Stimulated activated CD4-positive, alpha-beta T cell treated with anti-CD3 and anti-CD28 coated beads, Interleukin-1b, Interleukin-23, amount 100 ng/mL, for 24 hours (primary cell): ENCODE measurements at places on chromosomes 2 and 18.
A peak's percentile ranks its signal among the peaks of the same experiment; 100 is the strongest.

GRCh38 chr2:107772353-107772752, 54.3 kb upstream of the RGPD4 start:
- no peak for DNase-seq

DNA sequence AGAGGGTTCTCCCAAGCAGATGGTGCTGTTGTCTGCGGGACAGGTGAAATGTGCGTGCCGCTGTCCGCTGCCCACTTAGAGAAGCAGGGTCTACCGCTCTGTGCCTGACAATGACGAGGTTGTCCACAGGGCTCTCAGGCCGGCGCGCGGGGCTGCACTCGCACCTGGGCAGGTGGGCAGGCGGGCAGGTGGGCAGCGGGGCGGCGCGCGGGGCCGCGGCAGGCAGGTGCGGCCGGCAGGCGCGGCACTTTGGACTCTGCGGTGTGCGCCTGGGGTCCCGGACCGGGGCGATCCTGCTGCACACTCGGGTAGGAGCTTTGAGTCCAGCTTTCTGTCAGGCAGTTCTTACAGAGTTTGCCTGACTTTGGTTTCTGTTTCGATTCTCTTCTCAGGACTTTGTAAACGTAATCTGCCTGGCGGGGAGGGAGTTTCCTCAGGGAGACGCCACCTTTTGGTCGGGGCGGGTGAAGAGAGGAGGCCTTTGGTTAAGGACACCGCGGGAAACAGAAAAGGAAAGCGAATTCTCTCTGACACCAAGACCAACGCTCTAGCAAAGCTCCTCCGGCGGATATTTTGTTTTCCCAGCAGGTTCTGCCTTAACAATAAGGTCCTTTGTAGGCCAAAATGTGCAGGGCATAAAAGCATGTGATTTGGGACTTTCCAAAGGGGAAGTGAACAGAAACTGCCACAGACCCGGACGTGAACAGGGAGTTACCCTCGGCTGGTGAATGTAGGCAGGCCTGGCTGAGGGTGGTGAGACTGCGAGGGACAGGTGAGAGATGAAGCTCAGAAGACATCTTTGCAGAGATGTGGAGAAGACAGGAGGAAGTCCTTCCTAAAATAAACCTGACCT, at the start of gene IFIH1:
Gene IFIH1, minus strand, starts transcription at position 357 of the 853 bp plus-strand sequence. CDS start 377 bp downstream, outside the sequence.
- peak; percentile 49 for DNase-seq

DNA sequence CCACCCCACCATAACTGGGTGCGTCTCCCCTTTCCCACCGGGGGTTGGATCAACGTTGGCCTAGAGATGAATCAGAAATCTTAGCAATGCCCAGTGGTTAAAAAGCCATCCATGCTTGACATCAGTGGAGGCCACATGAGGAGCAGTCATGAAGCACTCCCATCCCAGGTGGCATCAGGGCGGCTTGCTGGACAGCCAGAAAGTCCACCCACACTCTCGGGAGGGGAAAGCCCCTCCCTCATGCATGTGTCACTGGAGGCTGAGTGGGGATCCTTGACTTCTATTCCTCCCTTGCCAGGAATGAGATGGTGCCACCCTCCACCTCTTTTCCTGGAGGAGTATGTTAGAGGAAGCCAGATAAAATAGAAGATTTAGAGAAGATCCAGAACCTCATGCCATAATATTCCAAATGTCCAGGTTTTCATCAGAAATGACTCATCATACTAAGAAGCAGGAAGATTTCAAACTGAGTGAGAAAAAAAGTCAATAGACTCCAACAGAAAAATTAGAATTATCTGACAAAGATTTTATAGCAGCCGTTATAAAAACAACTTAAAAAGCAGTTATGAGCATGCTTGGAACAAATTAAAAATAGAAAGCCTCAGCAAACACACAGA, 507.1 kb upstream of the ID2 start:
- DNase-seq = no peak

- no peak for DNase-seq
Observed at GRCh38 chr2:46134531-46135227, 162.5 kb upstream of the EPAS1 start.

- no peak for DNase-seq
Observed at GRCh38 chr18:5841518-5841917, 53.8 kb downstream of the TMEM200C start.

- DNase-seq = no peak
Observed at GRCh38 chr2:237603718-237604362, 13.3 kb upstream of the RAB17 start.

GRCh38 chr2:26235089-26235488, 9.3 kb downstream of the HADHA start:
- DNase-seq = no peak

DNA sequence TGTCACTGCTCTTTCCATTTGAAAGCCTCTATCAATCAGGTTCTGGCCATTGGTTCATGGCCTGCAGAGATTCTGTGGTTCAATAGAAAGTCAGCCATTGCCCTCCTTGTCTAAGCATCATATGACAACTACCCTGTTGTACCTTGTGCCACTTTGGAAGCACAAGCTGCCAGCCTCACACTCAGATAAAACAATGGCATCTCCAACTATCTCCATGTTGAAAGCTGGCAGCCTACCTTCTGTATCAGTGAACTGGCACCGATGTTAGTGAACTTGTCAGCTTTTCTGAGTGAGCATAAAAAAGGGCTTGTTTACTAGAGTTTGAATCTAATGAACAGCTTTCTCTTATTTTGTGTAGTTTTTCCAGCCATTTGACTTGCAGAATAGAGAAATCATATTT, 203.3 kb upstream of the SESTD1 start:
- DNase-seq = no peak

- no peak for DNase-seq
Observed at GRCh38 chr18:40608226-40608625, 1346.8 kb upstream of the PIK3C3 start.

DNA sequence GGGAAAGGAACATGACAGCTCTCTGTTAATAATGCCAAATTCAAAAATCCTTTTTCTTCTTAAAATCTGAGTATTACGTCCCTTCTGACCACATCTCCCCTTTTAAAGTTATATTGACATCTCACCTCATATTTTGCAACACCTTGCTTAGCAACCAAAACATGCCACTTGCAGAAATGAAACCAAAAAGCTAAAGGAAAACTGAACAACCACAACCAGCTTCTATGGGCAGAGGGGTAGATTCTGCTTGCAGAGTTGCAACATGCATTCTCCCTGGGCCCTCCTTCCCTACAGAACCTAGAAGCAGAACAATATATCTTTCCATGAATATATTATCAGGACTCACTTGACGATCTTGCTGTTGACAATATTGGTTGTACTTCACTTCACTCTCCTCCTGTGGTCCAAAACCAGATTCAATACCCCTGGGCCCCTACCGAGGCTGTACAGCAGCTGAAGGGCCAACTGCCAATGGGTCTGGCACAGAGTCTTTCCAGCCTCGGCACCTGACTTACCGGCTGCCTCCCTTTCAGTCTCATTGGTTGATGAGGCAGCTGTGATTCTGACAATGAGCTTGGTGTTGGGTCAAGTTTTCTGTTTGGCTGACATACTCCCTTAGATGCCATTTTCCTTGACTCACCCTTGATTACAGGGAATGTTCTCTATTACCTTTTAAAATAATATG, 616.6 kb downstream of the ZEB2 start:
- DNase-seq = no peak

GRCh38 chr2:195543902-195544894, 112.8 kb upstream of the SLC39A10 start:
- no peak for DNase-seq

- no peak for DNase-seq
Observed at GRCh38 chr18:39274535-39274934, 1708.9 kb upstream of the CELF4 start.

DNA sequence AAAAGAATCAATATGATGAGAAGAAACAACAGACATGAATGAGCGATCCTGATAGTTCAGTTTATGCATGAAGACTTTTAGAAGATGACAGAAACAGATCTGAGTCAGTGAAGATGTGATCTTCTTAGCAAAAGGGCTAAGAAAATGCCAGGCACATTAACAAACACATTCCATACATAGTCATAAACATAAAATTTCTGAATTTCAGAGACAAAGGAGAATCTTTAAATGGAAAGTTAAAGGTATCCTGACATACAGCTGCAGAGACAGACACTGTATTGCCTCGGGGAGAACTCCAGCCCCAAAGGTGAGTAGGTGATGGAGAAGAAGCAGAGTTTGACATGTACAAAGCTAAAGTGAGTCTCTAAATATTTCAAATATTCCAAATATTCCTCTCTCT, 40.6 kb upstream of the FN1 start:
- DNase-seq = no peak

- DNase-seq = no peak
Observed at GRCh38 chr2:70696142-70696541, 71.9 kb downstream of the ADD2 start.

DNA sequence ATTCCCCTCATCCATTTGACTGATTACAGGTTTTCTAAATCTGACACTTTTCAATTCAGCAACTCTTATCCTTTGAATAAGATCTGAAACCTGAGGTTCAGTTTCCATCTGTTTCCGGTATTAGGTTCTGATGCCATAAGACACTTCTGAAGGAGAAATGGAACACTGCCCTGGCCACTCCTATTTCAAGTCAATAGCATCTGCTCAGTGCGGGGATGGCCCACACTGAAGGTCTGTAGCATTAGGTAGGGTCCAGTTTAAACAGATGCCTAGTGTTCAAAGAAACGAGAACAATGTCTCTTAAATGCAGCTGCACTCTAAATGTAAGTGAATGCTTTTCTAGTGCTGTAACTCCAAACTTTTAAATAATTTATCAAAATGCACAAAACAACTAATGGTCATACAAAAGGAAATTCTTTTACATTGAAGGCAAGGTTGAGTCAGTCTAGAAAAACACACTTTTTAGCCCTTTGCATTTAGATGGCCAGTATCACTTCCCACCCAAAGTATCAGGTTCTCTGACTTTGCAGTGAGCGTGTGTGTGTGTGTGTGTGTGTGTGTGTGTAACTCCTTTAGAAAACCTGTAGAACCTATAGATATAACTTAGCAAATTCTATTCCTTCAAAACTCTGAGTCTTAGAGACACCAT, 78.2 kb downstream of the STK39 start:
- no peak for DNase-seq

- DNase-seq = no peak
Observed at GRCh38 chr2:12326449-12327190, 390.1 kb upstream of the TRIB2 start.

- DNase-seq = no peak
Observed at GRCh38 chr2:25491966-25492532, 150.3 kb upstream of the DNMT3A start.

GRCh38 chr2:162245061-162245460, 1.8 kb upstream of the FAP start:
- DNase-seq = no peak

- no peak for DNase-seq
Observed at GRCh38 chr2:201879996-201880395, 73.7 kb downstream of the CDK15 start.

GRCh38 chr2:11234309-11234708, 79.0 kb downstream of the SLC66A3 start:
- no peak for DNase-seq

GRCh38 chr2:25567406-25567805, 106.0 kb downstream of the DTNB start:
- DNase-seq = no peak

GRCh38 chr2:191659198-191659597, 18.7 kb upstream of the NABP1 start:
- DNase-seq = no peak

GRCh38 chr2:227394401-227394800, 6.7 kb upstream of the SCYGR1 start:
- DNase-seq = no peak

DNA sequence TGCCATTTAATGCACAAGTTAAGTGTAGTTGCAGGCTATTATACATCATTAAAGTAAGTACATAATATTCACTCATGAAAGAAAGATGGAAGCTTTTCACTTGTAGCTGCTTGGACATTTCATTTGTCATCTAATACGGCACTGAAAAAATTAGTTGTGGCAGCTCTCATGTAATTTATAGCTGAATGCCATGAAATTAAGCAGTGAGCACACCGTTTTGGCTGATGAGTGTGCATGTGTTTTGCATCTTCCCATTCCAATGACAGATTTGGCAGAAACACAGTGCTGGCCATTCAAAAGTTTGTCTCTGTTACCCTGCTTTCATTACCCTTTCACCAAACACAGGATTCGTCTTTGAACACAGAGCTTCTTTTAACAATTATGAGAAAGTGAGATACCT, 174.0 kb downstream of the PTGR3 start:
- DNase-seq = no peak

DNA sequence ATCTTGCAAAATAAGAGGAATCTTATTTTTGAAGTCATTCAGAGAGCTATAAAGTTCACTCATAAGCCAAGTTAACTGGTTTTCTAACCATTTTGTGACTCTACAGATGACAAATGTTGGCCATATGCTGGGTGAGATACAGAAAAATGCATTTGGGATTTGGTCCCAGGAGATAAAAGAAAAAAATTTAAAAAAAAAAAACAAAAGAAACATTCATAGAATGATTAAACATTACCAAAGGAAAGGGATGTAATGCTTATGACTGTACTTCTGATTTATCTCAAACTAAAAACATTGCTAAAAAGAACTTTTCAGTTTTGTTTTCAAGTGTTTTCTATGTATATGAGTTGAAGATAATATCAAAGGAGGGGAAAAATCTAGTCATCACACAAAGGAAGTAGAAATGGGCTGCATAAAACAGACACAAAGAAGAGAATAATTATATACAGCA, 43.1 kb downstream of the PELI1 start:
- no peak for DNase-seq

- DNase-seq = no peak
Observed at GRCh38 chr2:144530596-144530995, 10.7 kb upstream of the ZEB2 start.

GRCh38 chr2:219266886-219267285, 12.3 kb upstream of the DNAJB2 start:
- DNase-seq = no peak

DNA sequence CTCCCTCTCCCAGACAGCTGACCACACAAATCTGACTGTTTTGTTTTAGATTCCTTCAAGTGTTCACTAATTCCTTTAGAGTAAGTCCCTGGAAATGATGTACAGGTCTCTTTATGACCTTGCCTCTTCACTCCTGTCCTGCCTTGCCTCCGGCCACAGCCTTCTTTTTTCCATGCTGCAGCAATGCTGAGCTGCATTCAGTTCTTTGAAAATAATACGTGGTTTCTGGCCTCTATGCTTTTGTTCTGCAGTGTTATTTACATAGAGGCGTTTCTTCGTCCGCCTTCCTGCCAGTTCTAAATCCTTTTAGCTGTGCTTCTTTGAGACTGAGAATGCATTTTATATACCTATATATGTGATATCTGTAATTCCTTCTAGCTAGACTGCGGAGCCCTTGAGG, 87.2 kb downstream of the PPP1R1C start:
- DNase-seq = no peak

GRCh38 chr2:164061129-164061746, 325.4 kb upstream of the FIGN start:
- DNase-seq = no peak

DNA sequence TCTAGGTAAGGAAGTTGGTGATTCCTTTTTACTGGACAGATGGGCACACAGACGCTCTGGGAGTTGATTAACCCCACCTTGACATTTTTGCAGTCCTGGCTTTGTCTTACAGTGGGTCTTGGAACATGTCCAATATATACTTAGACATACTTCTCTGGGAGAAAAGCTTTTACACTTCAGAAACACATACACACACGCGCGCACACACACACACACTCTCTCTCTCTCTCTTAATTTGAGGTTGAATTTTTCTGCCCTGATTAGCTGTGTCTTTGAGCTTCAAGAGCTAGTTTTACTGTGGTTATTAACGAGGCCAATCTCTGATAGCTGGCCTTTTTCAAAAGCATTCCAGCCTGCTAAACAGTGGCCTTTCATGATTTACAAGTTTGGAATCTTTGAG, 215.0 kb downstream of the MYCN start:
- no peak for DNase-seq

GRCh38 chr2:191215666-191216065, 29.5 kb upstream of the MYO1B start:
- no peak for DNase-seq
